ENCODE measurements at places on chromosomes 5 and 9.
A peak's percentile ranks its signal among the peaks of the same experiment; 100 is the strongest.

DNA sequence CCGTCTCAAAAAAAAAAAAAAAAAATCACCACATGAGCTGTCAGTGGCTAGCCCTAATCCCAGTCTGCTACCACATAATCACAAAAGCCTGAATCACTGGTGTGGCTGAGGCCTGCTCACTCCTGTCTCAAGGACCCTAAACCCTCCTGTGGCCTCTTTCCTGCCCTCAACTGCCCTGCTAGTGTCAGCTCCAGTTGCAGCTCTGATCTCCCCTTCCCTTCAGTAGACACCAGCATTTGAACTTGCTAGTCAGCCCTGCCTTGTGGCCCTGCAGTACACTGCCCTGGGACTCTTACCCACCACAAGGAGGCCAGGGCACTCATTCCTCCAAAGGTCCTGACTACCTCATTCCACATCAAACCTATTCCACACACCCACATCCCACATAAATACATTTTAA lies 9.5 kb upstream of the P4HA2 start:
- no peak for DNase-seq

DNA sequence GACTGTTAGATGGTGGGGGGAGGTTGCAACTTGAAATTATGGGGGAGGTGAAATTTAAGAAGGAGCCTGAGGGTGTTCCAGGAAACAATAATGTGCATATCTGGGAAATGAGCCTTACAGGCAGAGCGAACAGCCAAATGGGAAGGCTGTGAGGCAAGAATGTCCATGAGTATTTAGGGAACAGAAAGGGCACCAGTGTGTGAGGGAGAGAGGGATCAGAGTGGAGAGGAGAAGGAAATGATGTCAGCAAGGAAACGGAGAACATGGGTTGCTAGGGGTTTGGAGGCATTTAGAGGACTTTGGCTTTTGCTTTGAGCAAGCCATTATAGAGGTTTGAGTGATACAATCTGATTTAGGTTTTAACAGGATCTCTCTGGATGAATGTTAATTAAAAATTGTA lies 285.4 kb downstream of the TLE4 start:
- no peak for DNase-seq

DNA sequence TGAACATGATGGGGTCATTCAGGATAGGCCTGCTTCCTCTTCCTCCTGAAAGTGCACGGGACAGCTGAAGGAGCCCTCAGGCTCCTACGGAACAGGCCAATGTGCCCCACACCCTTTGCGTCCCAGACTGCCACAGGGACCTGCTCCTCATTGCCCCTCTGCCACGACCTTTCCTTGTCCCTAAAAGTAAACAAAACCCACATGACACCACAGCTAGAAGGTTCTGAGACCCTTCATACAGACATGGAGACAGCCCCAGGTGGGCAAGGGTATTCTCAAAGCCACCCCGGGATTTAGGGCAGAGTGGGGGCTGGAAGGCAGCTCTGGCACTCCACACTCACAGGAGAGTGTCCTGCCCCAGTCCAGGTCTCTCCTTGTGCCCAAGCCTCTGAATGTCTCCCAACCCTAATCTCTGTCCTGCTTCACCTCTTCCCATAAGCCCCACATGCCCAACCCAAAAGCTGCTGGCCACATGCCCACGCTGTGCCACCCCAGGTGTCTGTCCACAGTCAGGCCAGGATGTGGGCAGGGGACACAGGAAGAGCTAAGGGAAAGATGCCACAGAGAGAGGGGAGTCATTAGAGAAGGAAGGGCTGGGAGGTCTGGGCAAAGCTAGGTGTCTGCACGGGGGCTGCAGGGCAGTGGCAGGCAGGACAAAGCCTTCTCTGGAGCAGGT lies 800 bp downstream of the AMBP start:
- no peak for DNase-seq

GRCh38 chr5:149117970-149118369 lies 23.3 kb upstream of the ABLIM3 start:
- DNase-seq = no peak

- no peak for DNase-seq
Observed at GRCh38 chr5:175305251-175305650, 138.7 kb downstream of the DRD1 start.

DNA sequence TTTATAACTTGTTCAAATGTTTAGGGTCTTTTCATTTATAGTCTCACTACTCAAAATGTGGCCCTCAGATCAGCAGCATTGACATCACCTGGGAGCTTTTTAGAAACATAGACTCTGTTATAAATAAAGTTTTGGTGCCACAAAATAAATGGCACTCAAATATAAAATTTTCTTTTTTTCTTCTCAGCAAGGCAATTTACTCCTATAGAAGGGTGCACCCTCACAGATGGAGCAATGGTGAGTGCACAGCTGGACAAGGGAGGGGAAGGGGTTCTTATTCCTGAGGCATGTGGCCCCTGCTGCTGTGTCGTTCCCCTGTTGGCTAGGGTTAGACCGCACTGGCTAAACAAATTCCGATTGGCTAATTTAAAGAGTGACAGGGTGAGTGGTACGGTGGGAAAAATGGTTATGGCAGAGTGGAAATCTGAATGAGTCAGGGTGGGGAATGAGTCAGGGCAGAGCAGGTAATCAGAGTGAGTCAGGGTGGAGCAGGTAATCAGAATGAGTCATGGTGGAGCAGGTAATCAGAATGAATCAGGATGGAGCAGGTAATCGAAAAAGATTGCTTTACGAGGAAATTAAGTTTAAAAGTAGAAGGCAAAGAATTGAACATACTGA lies 31.8 kb upstream of the C7 start:
- DNase-seq = no peak

DNA sequence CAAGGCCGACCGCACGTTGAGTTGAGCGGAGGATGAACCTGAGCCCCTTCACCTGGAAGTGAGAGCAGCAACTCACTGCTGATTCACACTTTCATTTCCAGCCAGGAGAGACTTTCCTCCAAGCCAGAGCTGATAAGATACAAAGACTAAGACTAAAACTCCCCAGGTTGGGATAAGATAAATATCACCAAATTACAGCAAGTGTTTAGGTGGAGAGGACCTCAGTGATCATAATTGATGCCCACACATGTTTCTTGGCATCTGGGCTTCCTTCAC lies 6.4 kb upstream of the NKD2 start:
- no peak for DNase-seq

GRCh38 chr5:162888268-162888667 lies 549.1 kb upstream of the CCNG1 start:
- no peak for DNase-seq

GRCh38 chr9:93089481-93089991 lies 6.5 kb upstream of the CARD19 start:
- no peak for DNase-seq

- DNase-seq = no peak
Observed at GRCh38 chr9:95266649-95267048, 50.9 kb downstream of the FANCC start.

GRCh38 chr5:11251247-11251646 lies 490.2 kb upstream of the DAP start:
- DNase-seq = no peak

GRCh38 chr9:134396825-134397224 lies 70.6 kb downstream of the RXRA start:
- peak; percentile 45 for DNase-seq
